ENCODE measurements at places on chromosomes 7 and 10.

DNA sequence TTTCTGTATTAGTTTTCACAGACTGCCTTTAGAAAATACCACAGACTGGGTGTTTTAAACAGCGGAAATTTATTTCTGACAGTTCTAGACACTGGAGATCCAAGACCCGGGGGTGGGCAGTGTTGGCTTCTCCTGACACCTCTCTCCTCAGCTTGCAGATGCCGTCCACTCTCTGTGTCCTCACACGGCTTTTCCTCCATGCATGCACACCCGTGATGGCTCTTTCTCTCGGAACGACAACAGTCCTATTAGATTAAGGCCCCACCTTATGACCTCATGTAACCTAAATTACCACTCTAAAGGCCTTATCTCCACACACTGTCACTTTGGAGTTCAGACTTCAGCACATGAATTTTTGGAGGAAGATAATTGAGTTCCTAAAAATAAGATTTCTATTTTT, 142.9 kb upstream of the VWC2 start:
- no peak for DNase-seq

- DNase-seq: no peak
Measured at GRCh38 chr7:7524121-7524520, 11.6 kb downstream of the COL28A1 start.

DNA sequence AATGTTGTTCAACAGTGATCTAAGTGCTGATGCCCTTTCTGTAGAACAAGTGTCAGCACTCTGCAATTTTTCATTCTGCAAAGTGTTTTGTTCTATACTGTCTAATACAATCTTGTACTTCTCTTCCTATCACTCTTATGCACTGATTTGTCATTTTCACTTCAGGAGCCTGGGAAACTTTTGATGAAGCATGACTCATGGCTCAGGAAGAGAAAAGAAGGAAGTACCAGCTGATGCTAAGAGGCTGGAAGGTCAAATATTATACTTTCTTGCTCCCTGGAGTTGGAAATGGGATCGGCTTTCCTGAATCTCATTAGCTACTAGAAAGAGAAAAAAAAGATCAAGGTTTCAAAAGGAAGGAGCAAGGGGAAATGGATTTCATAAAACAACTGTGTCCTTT, 45.8 kb downstream of the DGKI start:
- DNase-seq: no peak

DNA sequence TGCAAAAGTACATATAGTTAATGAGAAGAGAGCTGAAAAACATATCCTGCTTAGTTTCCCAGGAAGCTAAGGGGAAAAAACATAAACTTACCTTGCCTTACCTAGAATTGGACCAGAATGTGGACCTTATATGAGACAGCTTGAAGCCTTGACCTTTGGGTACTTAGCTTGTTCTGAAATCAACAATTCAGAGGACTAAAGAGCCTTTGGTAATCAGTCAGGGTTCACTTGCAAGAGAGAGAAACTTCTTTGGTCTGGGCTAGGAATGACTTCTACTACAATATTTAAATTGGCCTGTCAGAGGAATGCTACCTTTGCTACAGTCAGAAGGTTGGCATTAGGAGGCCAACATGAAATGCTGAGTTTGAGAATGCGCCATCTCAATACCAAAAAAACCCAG, 24.9 kb downstream of the SAMD8 start:
- no peak for DNase-seq

- no peak for DNase-seq
Measured at GRCh38 chr7:20146451-20146850, 70.7 kb downstream of the MACC1 start.

GRCh38 chr7:138515001-138515528, 55.0 kb downstream of the TRIM24 start:
- DNase-seq: no peak

GRCh38 chr10:224571-224970, 89.3 kb downstream of the ZMYND11 start:
- no peak for DNase-seq

- DNase-seq: no peak
Measured at GRCh38 chr7:73449422-73449821, 15.8 kb downstream of the FZD9 start.

GRCh38 chr7:924541-925231, 29.8 kb downstream of the ADAP1 start:
- DNase-seq: no peak

DNA sequence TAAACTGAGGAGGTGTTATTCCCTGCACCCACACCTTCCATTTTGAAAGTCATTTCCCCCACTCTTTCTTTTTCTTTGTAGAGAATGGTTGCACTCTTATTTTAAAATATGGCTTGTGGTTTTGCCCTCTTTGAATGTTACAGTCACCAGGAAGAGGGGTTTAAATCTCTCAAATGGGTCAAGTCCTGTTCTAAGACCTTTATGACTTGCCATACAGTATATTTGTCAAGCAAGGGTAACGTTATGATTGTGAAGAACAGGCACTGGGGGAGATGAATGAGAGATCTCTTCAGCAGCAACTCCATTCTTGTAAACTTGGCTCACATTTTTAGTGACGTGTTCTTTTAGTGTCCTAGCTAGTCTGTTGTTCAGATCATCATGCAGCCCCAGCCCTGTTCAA, 634.7 kb downstream of the KCNMA1 start:
- no peak for DNase-seq

DNA sequence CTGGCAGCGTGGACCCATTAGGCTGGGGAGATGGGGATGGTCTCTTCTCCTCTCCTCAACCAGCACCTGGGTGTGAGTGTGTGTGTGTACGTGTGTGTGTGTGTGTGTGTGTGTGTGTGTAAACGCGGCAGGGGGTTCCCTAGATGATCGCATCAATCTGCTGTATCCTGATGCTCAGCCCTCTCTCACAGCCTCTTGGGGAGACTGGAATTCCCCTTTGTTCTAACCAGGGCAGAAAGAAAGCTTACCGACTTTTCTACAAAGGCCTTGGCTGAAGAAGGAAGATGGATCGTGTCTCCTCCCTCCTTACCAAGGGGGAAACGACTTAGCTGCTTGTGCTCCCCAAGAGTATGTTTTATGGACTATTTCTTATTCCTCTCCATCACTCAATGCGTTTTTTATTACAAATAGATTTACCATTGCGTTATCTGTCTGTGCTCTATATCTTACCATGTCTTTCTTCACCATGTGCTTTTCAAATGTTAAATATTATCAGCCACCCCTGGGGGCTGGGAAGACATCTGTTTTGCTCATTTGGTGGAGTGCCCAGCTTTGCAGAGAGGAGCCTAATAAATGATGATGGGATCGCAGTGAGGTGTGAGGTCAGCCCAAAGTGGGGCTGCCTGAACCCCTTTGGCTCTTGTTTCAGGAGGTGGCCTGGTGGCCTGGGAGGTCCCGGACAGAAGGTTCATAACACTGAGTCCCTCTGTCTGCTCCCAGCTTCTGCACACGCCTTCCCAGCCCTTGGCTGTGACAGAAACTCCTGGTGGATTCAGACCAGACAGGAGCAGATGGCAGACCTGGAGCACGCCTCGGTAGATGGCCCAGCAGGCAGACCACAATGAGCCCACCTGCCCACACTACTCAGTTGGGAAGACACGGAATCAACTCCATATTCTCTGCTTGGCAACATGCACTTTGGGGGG, 262.0 kb downstream of the PRPF18 start:
- no peak for DNase-seq

DNA sequence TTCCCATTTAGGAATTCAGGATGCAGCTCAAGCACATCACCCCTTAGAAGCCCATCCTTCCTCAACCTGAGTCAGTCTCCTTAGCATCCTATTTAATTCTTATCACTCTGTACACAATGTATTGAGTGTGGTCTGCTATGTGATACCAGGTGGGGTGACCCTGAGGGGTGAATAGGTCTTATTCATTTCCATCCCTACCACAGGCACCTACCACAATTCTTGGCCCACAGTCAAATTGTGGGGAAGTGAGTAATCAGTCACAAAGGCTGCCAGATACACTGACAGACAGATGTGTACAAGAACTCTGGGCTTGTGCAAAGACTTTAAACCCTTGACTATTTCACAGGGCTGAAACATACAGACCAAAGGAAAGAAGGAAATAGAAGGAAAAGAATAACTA, 560.5 kb downstream of the PARD3 start:
- no peak for DNase-seq

GRCh38 chr7:42227021-42227420, 10.0 kb downstream of the GLI3 start:
- DNase-seq: no peak

DNA sequence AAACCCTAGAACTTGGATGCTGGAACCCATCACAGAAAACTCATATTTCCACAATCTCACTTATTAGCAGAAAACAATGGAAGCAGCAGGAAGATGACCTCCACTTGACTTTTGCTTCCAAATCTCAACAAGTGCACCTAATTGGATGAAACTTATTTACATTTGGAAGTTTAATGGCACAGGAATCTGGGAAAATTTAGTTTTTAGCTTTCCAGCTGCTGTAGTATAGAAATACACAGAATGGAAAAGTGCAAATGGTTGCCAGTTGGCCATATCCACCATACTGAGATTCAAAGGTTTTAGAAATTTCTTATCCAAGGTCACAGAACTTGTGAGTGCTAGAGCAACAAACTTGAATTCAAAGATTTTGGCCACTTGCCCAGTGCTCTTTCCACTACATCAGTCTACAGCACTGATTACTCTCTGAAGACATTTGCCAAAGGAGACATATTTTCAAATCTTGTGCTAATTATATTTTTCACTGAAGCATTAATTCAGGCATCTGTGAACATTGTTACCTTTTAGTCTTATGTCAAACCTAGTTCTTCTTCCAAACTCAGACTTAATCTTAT, 9.3 kb upstream of the AHR start:
- no peak for DNase-seq

DNA sequence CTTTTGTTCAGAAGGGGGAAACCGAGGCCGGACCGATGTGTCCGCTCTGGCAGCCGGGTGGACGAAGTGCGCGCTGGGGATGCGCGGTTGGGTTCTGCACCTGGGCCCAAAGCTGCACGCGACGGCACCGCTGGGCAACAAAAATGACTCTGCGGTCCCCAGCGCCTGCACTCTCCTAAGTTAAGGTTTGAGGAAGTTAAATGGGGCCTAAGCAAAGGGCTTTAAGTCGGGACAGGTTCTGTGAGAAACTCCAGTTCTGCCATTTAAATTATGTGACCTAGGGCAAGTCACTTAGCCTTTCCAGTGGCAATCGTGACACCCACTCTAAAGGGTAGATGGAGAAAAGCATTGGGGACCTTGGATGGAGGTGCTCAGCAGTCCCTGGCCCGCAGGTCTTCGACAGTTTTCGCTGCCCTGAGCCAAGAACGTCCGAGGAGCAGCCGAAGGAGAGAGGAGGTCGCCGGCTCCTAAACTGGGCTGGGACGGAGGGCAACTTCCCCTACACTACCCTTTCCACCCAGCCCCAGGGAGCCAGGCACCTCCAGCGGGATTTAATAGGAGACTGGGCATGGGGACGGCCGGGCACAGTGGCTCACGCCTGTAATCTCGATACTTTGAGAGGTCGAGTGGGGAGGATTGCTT, 534 bp upstream of the ACBD5 start:
- DNase-seq: no peak

DNA sequence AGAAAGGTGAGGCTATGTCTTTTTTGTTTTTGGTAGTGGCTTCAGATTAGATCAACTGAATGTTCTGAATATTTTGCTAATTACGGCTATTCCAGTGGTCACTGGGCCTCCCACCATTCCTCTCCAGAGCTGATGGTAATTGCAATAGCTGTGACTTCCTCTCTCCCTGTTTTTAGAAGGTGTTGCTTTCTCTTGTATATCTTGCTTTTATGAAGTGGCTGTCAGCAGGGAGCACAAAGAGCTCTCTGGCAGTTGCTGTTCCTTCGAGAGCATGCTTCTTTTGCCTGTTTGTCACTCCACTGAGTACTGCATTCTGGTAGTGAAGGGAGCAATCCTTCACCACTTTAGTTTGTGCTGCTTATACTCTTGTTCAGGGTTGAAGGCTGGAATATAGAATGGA, 133.3 kb downstream of the EXOC4 start:
- no peak for DNase-seq

Data from stimulated activated CD8-positive, alpha-beta memory T cell treated with anti-CD3 and anti-CD28 coated beads, Interleukin-2, amount 100 ng/mL, for 1 hour (primary cell).